ENCODE measurements at places on chromosomes 2 and 18.

DNA sequence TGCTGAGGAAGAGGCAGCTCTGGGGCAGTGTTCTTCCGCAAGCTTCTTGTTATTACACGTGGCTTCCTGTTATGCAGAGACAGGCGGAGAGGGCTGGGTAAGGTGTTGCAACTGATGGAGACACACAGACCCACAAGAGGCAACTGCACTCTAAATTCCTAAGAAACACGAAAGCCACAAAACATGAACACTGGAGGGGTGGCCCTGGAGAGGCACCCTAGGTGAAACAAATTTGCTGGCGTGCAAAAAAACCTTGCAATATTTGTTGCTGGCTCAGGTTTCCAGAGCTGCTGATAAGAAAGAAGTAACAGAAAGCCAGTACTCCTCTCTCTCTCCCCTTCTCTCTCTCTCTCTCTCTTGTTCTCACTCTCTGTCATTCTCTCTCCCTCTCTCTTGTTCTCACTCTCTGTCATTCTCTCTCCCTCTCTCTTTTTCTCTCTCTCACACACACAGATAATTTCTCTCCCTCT lies 31.8 kb downstream of the ARHGAP25 start:
- DNase-seq, result no peak

- DNase-seq, result peak; percentile 83
Observed at GRCh38 chr2:20543469-20544152, 96.7 kb downstream of the RHOB start.

- DNase-seq, result no peak
Observed at GRCh38 chr2:7927691-7928090, 754.2 kb upstream of the ID2 start.

DNA sequence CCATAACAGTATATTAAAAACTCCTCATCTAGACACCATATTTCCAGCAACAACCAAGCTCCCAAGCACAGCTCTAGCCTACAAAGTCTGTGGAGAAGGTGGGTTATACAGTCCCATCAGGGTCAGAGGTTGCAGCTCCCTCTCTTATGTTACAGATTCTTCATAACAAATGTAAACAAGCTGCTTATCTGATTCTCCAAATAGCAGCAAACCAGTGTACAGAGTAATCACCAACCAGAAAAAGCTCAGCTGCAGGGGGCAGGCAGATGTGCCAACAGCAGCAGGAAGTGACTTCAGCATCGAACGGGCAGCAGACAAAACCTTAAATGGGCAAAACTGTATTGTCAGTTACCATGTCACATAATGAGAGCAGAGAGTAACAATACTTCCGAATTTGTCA lies 52.9 kb upstream of the NABP1 start:
- no peak for DNase-seq

DNA sequence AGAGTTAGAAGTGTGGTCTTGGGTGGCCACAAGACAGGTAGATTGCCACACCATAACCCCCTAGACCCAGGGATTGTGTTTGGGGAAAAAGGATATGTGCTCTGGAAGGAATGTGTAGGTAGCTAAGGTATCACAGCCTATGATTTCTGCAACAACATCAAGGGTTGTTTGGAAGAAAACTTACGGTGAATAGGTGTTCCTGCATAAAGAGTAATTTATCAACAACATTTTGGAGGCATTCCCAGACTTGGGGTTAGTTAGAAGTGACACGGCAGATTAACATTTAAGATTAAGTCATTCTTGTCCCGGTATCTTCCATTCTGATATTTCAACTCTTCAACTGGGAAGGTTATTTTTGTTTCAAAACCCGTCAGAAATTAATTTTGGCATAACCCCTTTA lies 65.5 kb downstream of the SPP2 start:
- no peak for DNase-seq

DNA sequence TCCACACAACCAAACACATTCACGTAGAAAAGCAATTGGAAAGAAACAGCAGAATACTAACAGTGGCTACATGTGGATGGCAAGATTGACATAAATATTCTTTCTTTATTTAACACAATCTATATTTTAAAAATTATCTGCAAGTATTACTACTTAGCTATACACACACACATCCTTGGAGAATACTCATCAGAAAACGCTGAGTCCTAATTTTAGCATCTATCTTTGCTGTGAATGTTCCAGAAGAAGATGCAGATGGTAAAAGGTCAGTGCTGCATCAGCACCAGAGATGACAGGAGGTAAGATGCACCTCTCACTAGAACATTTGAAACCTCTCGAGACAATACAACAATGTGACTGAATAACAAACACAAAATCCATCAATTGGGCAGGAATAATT lies 148.5 kb downstream of the L3MBTL4 start:
- no peak for DNase-seq

- DNase-seq, result no peak
Observed at GRCh38 chr2:163157411-163157810, 318.8 kb upstream of the KCNH7 start.

DNA sequence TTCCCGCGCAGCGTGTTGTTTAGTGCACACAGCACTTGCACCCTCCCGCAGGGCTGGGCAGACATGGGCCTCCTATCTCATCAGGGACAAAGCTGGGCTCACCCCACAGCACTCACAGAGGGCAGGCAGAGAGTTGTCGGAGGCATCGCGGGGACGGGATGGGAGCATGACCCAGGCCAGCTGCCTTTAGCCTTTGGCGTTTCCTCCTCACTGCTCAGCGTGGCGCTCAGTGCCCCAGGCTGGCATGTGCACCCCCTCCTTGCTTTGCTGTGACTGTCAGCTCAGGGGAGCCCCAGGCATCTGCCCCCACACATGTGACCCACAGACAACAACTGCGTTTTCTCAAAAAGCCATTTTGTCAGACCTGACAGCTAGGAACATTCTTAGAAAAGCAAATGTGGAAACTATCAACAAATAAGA lies 101.1 kb downstream of the RNF144A start:
- no peak for DNase-seq

DNA sequence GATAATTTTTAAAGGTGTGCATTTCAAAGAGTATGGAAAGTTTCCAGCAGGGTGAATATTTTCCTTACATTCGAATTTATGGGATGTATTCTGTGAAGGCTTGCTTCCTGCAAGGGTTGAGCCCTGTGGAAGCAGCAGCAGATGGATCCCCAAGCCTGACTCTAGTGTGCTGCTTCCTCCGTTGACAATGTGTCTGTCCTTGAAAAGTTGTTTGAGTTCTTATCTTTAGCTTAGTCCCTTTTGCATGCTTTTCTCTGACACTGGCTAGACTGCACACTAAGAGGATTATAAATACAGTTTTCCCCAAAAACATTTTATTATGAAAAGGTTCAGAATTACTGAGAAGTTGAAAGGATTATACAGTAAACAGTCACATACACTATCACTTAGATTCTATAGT lies 86.3 kb downstream of the CEP192 start:
- DNase-seq, result no peak

- no peak for DNase-seq
Observed at GRCh38 chr2:205852457-205852856, 170.2 kb downstream of the NRP2 start.

GRCh38 chr2:213766465-213766901 lies 482.2 kb downstream of the SPAG16 start:
- DNase-seq, result no peak

GRCh38 chr2:48319863-48320262 lies 210.1 kb upstream of the STON1 start:
- DNase-seq, result no peak

GRCh38 chr2:179661986-179662385 lies 199.4 kb downstream of the ZNF385B start:
- DNase-seq, result no peak

GRCh38 chr18:21509062-21509461 lies 91.4 kb downstream of the ESCO1 start:
- no peak for DNase-seq

GRCh38 chr18:68991286-68991685 lies 193.4 kb downstream of the CCDC102B start:
- DNase-seq, result no peak

DNA sequence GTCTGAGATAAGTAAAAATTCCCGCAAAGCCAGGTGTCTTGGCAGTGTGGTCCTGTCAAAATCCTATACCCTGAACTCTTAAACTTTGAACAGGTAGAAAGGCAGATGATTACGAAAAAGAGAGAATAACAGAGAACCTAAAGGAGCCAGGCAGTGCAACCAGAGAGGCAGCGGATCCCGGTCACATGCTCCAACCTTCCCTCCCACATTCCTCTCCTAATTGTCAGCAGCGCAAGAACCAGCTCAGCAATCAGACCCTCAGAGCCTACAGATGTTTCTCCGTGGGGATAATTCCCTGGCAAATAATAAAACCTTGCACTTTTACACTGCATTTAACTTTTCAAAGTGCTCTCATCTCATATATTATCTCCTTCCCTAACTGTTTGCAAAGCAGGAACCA lies 124.8 kb downstream of the EPHA4 start:
- peak; percentile 36 for DNase-seq

DNA sequence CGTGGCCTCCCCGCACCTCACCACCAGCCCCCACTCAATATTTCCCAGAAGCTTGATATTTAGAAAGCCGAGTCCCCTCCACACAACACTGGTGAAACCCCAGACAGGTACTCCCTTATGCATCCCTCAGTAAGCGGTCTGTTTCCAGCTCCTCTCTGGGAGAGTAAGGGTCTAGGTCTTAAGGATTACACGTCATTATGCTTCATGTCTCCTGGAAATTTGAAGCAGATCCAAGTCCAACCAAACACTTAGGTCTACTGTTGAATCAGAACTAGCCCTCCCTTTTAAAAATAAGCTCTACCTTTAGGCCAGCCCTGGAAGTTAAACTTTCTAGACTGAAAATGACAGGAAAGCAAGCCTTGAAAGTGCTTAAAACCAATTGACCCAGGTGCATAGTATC lies 1.5 kb upstream of the OST4 start:
- DNase-seq, result peak; percentile 33
